ENCODE measurements at places on chromosomes 6 and 20.

GRCh38 chr6:71420693-71421328 lies 132.2 kb downstream of the OGFRL1 start:
- peak; percentile 86 for DNase-seq

DNA sequence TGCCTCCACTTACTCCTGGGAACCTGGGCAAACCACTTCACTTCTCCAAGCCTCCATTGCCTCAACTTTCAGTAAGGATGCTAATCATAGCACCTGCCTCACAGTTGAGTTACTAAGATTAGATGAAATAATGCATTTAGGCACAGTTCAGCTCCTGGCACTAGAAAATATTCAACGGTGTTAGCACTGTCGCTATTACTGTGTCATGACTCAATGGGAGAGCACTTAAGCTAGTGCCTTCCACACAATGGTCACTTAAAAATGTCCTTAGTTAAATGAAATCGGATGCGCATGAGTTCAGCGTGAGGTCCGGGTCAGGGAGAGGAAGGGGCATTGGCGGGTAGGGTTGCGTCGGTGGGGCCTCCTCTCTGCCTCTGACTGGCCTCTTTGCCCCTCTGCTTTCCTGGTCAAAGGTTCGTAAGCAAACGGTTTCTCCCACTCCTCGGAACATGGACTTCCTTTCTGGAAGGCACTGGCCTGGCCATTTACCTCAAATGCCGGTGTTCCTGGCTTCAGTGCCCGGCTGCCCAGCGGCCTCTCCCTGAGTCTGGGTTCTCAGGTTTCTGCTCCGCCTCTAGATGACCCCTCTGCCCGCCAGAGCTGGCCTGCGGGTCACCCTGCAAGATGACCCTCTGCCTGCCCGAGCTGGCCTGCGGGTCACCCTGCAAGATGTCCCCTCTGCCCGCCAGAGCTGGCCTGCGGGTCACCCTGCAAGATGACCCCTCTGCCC lies 123.8 kb upstream of the QKI start:
- DNase-seq = no peak

DNA sequence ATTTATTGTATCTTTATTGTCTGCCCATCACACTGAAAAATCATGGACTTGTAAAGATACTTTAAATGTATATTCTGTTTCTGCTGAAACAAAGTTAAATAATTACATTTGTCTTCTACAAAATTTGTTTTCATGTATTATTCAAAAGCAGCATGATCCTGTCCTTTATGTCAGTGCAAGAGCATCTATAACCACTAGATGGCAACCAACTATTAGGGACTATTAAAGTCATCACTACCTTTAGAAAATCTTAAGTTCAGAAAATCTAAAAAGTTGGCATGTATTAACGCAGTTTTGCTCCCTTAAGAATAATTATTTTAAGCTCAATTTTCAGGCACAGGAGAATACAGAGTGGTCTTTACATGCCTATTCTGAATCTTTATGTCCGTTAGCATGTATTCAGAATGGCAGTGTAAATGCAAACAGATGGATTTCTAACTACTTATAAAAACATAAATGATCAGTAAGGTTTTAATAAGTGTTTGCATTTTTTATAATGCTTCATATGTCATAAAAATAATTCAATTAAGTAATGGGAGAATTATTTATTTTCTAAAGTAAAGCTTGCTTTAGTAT lies 17.8 kb downstream of the TMEM30A start:
- DNase-seq = peak; percentile 67

DNA sequence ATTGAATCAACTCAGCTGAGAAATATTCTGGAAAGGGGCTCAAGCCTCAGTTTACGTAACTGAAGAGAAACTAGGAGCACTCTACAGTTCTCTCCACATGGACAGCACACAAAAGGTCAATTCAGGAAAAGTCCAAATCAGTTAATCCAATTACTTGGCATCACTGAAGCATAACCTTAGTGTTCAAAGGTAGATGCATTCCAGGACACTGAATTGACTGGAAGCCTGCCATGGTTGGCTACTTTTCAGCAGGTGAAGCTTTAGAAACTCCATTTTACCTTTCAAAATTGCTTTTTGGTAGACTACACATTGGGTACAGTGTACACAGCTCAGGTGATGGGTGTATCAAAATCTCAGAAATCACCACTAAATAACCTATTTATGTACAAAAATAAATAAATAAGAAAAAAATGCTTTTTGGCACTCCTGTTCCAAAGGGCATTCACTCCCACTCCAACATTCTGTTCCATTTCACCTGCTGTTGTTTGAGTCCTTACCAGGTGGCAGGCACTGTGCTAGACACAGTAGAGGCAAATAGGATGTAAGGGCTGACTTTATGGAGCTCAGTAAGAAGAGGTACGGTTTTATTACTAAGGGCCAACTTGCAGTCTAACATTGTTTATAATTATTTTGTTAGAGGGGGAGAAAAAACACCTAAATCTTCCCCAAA lies 153.4 kb downstream of the FAXC start:
- no peak for DNase-seq

DNA sequence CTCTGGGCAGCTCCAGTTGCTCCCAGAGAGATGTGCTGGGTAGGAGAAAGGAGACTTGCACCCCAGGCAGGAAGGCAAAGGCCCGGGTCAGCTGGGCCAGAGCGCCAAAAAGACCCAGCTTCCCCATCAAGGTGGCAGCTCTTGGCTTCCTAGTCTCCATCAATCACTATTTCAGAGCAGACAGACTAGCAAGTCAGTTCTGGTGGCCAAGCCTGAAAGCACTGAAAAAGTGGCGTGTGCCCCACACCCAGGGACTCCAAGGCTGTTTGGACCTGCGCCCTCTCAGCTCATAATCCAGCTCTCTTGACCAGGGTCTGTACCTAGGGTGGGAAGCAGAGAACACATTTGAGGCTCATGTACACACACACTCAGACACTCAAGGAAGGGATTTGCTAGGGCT lies 3.7 kb downstream of the MAFB start:
- no peak for DNase-seq

DNA sequence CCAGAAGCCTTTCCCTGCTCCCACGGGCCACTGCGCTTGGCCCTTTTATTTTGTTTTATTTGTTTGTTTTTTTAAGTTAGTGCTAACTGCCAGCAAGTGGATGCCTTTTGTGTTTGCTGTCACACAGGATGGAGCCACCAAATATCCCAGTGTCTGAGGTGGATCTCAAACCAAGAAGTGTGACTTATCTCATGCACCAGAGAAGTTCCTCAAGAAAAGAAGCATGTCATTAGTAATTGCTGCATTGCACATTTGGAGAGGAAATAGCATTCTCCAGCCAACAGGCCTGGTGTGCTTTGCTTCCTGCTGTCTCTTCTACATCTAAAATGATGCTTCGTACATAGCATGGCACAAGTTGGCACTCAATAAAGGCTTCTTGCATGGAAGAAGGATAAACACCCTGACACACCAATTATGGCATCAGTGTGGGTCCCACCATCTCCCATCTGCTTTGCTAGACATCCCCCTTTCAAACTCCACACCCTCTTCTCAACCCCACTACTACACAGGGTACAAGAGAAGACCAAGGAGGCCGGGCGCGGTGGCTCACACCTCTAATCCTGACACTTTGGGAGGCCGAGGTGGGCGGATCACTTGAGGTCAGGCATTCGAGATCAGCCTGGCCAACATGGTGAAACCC lies 1.9 kb upstream of the ATP9A start:
- no peak for DNase-seq

All from suppressor macrophage treated with lipopolysaccharide for 4 hours (primary cell).